ENCODE measurements at places on chromosomes 12 and 14. TPM values are rescaled to one million over a fixed set of nuclear protein-coding genes. Genes with fewer than 3 reads are reported as not detected.

LHX5 gene
- total RNA-seq = not detected

LALBA gene
- total RNA-seq = not detected

OR11G2 gene
- not detected for total RNA-seq

DNA sequence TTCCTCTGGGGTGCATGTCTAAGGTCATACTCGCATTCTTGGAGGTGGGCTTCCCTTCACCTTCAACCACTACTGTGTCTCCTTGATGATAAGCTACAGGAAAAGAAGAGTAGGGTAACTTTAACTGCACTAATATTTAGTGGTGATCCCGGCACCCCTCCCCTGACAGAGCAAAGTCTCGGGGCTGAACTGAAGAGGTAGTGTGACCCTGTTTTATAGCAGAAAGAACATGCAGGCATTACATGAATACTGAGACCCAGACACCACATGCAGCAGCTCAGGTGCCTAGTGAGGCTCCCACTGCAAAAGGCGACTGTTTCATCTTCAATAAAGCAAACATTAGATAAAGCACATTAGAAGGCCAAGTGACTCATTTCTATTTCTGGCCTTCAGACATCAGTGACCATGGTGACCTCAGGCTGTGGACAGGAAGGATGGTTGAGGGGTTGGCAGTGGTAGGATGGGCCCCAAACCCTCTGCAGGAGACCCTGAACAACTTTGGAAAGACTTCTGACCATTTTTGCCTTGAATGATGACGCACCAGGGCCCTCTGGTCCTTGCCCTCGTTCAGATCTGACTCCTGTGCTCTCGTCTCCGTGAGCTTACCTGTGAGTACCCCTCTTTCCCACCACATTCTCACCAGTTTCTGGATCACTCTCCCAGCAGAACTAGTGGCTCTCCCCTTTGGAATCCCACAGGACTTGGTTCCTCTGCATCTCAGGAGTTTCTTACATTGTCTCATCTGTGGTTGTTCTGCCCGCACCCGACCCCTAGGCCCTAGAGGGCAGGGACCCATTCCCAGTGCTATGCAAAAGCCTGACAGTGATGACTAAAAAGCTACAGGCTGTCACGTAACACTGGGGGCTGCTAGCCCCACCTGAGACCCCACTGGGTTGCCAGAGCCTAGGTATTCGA lies 23.8 kb upstream of the JPH4 start:
- DNase-seq = no peak
